Tongue (tissue), 3 donors: ENCODE measurements at places on chromosomes 13 and 19. TPM values are rescaled to one million over a fixed set of nuclear protein-coding genes. Genes with fewer than 3 reads are reported as not detected.

The ADPRHL1 gene
- total RNA-seq: 130 TPM

The ENOX1 gene
- 11.8 TPM for total RNA-seq

The CAPN12 gene
- total RNA-seq: 0.31 TPM

The SEMA6B gene
- 15.4 TPM for total RNA-seq

The USHBP1 gene
- total RNA-seq: 12.3 TPM

The SPACA4 gene
- not detected for total RNA-seq

The CFAP97D2 gene
- not detected for total RNA-seq

The SERPINE3 gene
- not detected for total RNA-seq

The VSTM2B gene
- not detected for total RNA-seq

The CYSLTR2 gene
- total RNA-seq: 0.31 TPM

The SLC1A6 gene
- 0.21 TPM for total RNA-seq

The MEF2B gene
- not detected for total RNA-seq

The GPR180 gene
- 11.6 TPM for total RNA-seq

The OVOL3 gene
- not detected for total RNA-seq

The B3GNT3 gene
- total RNA-seq: 1.8 TPM

The CACNA1A gene
- 0.72 TPM for total RNA-seq

The GDF15 gene
- 0.51 TPM for total RNA-seq

The KLK12 gene
- 7.2 TPM for total RNA-seq

The NPAS1 gene
- not detected for total RNA-seq
